Stimulated activated CD4-positive, alpha-beta T cell treated with anti-CD3 and anti-CD28 coated beads, Interleukin-12 subunit alpha, Interleukin-12 subunit beta, amount 100 ng/mL, for 48 hours (primary cell): ENCODE measurements at places on chromosomes 12 and 14.

DNA sequence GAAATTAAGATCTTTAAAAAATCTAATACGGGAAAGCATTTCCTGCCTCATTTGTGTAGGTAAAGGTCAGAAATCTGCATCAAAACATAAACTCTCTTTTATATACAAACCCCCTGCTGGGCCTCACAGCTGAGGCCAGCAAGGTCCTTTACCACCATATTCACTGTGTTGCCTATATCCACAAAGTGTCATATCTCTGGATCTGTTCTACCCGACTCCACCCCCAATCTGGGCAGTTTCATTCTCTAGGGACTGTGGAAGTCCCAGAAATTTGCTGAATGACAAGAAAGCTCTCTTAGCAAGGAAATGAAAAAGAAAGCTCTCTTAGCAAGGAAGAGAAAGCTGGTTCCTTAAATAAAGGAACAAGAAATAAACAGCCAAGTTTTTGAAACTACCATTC, 301.7 kb downstream of the KCNH5 start:
- no peak for DNase-seq

DNA sequence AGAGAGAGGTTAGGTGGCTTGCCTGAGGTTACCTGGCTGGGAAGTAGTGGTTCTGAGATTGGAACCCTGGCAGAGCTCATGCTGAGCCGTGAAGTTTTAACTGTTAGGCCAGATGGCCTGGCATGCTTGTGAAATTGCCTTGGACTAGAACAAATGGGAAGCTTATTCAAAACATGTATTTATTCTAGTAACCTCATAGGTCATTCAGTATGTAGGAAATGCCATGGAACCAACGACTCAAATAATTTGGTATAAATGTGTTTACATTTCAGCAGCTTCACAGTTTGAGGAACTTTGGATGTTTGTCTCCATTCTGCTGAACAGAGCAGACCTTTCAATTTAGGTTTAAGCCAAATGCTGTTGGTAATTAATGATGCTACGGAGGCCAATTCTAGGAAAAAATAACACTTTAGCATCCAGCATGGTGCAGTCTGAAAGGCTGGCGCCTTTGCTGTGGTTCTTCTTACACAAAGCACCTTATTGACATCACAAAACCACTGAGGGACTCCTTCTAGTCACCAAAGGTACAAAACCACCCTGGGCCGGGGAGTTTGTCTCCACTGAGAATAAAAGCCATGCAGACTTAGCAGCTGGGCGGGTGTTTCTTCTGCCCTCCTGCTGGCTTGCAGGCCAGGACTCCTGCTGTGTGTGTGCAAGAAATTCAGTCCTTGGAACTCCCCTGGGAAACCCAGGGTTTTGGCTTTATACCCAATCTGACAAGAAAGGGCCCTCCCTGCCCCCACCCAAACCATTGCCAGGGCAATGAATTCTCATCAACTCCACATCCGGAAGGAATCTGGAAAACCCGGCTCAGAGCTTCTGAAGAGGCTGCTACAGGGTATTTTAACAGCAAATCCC, 64.2 kb downstream of the ELK3 start:
- DNase-seq = no peak

GRCh38 chr12:117102800-117103181, 3.6 kb upstream of the TESC start:
- DNase-seq = no peak

GRCh38 chr12:123940627-123940966, 32.0 kb downstream of the CCDC92 start:
- no peak for DNase-seq

DNA sequence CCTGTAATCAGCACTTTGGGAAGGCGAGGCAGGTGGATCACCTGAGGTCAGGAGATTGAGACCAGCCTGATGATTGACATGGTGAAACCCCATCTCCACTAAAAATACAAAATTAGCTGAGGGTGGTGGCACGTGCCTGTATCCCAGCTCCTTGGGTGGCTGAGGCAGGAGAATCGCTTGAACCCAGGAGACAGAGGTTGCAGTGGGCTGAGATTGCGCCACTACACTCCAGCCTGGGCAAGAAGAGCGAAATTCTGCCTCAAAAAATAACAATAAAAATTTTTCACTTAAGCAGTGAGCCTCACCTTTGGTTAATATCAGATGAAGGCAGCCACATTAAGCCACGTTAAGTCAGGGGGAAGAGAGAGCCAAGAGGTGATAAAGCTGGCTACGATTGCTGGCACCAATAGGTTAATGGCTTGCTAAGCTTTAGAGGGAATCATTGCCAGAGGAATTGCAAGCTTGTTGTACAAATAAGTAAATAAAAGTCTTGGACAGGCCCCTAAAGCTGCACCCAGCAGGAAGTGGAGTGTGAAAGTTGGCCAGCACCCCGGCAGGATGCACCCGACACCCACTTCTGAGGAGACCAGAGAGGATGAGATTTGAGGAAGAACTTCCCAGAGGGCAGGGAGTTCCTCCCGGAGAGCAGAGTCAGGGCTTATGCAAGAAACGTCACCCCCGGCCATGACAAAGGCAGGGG, 41.3 kb upstream of the TESC start:
- no peak for DNase-seq

DNA sequence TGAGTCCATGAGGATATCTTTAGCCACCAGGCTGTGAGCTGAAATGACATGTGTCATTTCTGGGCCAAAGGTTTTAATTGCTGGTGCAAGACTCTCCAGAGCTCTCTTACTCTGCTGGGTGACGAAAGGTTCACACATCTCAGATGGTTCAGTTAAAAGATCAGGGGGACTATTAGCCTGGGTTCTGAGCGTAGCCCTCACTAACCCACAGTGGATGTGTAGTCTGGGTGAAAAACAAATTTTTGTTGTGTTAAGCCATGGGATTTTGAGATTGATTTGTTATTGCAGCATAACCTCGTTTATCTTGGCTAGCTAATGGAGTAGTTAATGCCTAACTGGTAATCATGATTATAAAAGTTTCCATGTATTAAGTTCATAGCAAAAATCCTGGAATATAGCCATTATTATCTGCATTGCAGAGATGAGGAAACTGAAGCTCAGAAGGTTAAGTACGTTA, 251.5 kb downstream of the RMST start:
- DNase-seq = no peak

- peak; percentile 70 for DNase-seq
These were observed 31.9 kb downstream of the CCDC91 start for GRCh38 chr12:28222081-28222700.

GRCh38 chr14:104360501-104360900, 219.1 kb upstream of the C14orf180 start:
- DNase-seq = no peak

- DNase-seq = peak; percentile 20
These were observed 35.9 kb downstream of the TESC start for GRCh38 chr12:117063162-117063911.

GRCh38 chr12:50984586-50985298, 32.4 kb downstream of the HIGD1C start:
- DNase-seq = no peak

DNA sequence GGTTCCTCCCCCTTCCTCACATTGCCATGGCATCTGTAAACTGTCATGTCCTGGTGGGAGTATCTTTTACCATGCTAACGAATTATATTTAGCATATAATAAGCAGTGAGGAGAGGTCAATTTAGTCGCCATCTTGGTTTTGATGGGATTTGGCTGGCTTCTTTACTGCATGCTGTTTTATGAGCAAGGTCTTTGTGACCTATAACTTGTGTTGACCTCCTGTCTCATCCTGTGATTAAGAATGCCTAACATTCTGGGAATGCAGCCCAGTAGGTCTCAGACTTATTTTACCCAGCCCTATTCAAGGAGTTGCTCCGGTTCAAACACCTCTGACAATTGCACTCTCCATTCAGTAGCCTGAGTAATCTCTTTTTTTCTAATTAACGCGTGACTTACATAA, 2.1 kb upstream of the EIF4B start:
- no peak for DNase-seq

DNA sequence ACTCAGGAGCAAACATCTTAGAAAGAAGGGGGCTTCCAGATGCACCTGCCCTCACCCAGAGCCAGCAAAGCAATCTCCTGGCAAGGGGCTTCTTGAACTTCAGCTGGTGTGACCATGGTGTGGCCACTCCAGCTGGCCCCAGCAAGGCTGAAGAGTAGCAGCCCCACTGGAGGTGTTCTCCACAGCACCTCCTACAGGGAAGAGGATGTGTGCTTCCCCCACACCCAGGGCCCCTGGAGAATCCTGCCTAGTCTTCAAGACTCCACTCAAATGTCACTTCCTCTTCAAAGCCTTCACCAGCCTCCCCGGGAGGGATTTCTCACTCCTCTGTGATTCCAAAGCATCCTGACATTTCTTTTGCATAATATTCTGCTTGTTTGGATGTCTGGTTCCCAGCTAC, 8.5 kb downstream of the RAB15 start:
- no peak for DNase-seq

DNA sequence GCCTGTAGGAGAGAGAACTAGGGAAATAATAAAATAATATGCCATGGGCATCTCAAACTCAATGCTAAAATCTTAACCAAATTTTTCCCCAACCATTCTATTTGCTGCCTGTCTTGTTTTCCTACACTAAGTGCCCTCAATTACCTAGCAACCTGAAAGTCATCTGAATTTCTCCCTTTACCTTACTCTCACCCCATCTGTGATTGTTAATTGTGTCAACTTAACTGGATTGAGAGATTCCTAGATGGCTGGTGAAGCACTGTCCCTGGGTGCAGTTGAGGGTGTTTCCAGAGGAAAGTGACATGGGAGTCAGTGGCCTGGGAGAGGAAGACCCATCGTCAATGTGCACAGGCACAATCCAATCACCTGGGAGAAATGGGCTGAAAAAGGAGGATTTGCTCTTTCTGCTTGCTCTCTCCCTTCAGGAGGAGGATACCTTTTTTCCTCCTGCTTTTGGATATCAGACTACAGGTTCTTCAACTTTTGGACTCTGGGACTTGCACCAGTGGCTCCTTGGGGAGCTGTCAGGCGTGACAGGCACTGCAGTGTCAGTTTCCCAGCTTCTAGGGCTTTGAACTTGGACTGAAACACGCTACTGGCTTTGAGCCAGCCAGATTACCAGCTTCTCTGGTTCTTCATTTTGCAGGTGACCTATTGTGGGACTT, 100.1 kb downstream of the PPP1R12A start:
- DNase-seq = no peak

GRCh38 chr12:97167598-97167997, 260.5 kb downstream of the NEDD1 start:
- no peak for DNase-seq

GRCh38 chr12:24975425-24975824, 26.5 kb upstream of the BCAT1 start:
- no peak for DNase-seq

DNA sequence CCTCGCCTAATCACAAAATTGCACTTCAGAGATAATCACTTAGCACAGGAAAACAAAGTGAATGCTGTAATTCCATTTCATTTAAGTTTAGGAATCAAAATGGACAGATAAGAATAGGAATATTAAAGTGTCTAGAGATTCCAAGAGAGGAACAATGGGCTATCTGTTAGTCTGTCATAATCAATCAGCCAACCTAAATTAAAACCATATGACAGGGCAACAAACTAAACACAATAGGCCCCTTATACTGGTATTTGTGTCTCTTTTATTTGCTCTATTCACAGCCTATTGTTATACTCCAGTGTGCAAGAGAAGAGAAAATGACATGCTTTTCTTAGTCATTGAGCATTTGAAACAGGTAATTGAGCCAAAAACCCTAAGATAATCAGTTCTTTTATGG, 259.4 kb downstream of the PRKD1 start:
- no peak for DNase-seq

DNA sequence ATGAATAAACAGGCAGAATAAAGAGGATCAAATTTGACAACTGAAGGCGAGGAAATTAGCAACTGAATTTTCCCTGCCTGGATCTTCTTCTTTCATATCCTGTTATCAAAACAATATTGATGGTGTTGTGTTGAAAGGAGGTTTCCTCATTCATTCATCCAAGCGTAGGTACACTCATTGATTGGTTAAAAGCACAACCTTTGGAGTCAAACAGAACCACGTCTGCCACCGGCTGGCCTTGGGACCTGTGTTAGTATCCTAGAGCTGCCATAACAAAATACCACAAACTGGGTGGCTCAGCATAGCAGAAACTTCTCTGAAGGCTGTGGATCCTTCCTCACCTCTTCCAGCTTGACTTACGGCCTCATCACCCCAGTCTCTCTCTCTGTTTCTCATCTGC, 268.6 kb upstream of the PWP1 start:
- DNase-seq = no peak

DNA sequence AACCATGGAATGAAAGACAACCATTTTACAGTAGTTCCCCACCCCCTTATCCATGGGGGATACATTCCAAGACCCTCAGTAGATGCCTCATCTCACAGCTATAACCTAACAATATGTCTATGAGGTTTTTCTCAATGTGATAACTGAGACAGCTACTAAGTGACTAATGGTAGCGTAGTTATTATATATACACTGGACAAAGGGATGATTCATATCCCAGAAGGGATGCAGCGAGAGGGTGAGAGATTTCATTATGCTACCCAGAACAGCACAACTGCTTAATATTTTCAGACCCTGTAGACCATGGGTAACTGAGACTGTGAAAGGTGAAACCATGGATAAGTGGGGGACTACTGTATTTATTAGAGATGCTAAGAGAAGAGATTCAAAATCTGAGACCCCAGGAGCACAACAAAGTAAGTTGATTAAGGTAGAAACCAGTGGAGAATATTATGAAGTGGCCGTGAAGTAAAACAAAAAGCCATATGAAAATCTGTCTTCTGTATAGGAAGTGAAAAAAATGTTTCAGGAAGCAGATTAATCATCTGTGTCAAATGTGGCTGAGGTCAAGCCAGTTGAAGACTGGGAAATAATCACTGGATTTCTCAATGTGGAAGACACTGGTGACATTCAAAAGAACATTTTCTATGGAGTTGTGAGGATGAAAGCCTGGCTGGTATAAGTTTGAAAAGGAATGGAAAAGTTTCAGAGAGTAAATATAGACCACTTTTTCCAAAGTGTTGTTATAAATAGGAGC, 77.2 kb downstream of the RPL10L start:
- DNase-seq = no peak

- peak; percentile 87 for DNase-seq
These were observed at the start of gene CTDSP2 for GRCh38 chr12:57846577-57847319. Gene CTDSP2 (minus strand): TSS chr12:57846729. CDS start chr12:57846435, 294 bp downstream.

GRCh38 chr12:76190299-76190698, 105.8 kb upstream of the NAP1L1 start:
- no peak for DNase-seq

- no peak for DNase-seq
These were observed 919.9 kb upstream of the FLRT2 start for GRCh38 chr14:84610086-84610485.
